ENCODE measurements at places on chromosomes 2 and 18.

GRCh38 chr2:16088035-16088801, 147.9 kb downstream of the MYCN start:
- DNase-seq = no peak

DNA sequence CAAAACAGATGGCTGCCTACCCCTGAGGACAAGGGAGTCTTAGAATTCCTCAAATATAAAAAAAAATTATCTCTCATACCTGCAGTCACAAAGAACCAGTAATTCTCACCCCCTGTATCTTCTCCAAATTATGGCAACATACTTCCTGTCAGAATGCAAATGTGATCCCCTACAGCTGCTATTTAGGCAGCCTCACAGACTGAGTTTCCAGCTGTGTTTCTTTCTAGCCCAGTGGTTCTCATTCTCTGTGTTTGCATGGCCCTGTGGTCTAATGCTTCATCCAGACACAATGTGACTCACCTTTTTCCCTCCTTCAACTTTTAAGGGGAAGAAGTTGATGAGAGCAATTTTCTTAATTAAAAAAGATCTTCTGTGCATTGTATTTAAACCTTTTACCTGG, 726.3 kb downstream of the TSN start:
- DNase-seq = no peak

DNA sequence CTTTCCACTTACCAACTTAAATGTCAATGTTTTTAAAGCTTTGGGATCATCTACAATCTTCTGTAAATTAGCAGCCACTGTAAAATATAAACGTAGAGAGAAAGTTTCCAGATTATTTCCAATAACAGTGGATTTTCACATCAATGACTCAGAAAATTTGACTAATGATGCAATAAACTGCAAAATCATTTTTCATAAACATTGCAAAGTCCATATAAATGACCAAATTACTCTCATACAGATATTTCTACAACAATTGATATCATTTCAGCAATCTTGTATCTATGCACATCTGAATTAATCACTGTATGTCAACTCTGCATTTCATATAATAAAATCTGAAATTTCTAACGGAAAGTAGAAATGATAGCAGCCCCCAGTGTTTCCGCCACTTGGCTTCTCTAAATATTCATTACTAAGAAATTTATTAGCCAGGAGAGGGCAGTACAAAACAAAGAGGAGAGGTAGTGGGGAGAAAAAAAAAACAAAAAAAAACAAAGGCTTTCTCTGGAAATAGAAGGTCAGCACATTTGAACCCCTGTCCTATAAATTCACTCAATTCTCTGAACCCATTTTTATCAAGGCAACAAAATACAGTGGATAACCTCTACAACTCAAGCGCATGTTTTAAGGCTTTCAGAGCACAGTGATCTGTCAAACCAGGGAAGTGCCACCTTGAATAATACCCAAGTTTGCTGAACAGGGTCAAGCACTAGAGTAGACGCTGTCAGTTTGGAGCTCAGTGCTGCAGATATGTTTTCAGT, 282.6 kb downstream of the STK39 start:
- DNase-seq = peak; percentile 6

GRCh38 chr18:50632895-50633515, 73.1 kb downstream of the MAPK4 start:
- no peak for DNase-seq

DNA sequence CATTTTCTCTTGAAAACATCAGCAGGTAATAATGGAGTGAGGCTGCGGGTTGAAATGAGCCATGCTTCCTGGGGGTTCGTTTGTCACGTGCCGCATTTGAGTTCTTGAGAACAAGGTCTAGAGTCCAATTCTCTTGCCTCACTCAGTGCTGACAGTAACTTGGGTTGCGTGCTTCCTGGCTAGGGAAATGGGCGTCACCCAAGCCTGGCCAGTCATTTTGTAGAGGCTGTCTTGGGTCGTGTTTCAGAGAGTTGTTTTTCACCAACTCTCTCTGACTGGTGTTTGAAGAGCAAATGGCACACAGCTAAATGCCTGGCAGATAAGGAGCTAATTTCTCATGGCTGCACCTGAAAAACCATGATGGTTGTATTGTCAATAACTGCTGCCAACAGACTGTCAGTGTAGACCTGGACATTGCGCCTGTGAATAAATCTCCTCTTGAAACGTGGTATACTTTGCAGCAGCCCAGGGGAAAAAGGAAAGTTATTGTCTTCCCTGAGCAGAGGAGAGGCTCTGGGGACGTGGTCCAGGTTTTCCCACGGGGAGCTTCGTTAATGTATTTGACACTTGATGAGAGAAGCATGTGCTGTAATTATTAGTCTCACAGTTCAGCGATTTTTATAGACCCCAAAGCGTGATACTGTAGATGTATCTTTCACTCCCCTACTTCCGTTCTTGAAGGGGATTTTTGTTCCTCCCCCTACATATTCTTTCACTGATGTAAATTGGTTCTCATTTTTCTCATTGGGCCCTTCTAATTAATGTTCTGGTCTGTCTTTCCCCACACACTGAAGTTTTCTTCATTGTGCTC, 196.0 kb downstream of the FHOD3 start:
- DNase-seq = no peak

- DNase-seq = no peak
These were observed 83.3 kb downstream of the NRXN1 start for GRCh38 chr2:50948681-50949080.

Data from thymus (tissue), 14 donors.